ENCODE measurements at places on chromosomes 7 and 10.

- peak; percentile 79 for DNase-seq
Observed at GRCh38 chr10:102729029-102730026, 14.4 kb upstream of the WBP1L start.

DNA sequence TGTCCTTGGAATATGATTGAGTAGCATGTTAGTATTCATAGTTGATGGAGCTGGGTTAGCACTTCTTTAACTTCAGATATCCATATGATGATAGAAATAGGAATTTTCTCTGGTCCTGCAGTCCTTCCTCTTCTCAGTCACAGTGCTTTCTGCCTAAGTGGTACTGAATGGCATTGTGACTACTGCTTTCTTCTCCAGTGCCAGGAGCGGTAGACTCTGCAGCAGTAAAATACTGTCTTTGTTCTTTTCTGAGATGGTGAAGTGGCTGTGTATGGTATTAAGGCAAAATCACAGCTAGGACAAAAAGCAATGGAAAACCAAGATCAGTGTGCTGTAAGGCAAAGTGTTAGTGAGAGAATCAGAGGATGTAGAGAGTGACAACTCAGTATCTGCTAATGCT, 46.6 kb downstream of the C1GALT1 start:
- no peak for DNase-seq

- no peak for DNase-seq
Observed at GRCh38 chr7:48563334-48563733, 361.0 kb upstream of the CDC14C start.

GRCh38 chr7:83486957-83487356, 162.0 kb downstream of the SEMA3E start:
- DNase-seq: no peak

GRCh38 chr7:14125998-14126397, 136.5 kb upstream of the ETV1 start:
- no peak for DNase-seq

DNA sequence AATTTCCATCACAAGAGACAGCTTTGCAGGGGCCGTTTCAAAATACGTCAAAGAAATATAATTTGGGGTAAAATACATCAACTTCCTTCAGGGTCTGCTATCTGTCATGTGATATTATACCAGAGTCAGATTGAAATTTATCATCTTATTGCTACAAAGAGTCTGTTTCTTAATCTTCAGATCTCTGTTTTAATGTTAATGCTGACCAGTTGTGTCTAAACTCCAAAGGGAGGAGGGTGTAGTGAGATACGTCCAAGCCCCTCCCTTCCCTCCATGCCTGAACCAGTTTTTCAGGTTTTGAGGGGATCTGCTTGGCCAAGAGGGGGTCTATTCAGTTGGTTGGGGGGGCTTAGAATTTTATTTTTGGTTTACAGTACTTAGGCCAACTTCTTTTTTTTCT, 891.6 kb downstream of the GRM8 start:
- no peak for DNase-seq

DNA sequence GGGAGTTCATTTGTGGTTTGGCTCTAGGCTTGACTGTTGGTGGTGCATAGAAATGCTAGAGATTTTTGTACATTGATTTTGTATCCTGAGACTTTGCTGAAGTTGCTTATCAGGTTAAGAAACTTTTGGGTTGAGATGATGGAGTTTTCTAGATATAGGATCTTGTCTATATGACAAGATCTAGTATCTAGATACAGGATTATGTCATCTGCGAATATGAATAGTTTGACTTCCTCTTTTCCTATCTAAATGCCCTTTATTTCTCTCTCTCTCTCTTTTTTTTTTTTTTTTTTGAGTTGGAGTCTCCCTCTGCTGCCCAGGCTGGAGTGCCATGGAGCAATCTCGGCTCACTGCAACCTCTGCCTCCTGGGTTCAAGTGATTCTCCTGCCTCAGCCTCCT, 62.9 kb downstream of the MGAM2 start:
- no peak for DNase-seq

DNA sequence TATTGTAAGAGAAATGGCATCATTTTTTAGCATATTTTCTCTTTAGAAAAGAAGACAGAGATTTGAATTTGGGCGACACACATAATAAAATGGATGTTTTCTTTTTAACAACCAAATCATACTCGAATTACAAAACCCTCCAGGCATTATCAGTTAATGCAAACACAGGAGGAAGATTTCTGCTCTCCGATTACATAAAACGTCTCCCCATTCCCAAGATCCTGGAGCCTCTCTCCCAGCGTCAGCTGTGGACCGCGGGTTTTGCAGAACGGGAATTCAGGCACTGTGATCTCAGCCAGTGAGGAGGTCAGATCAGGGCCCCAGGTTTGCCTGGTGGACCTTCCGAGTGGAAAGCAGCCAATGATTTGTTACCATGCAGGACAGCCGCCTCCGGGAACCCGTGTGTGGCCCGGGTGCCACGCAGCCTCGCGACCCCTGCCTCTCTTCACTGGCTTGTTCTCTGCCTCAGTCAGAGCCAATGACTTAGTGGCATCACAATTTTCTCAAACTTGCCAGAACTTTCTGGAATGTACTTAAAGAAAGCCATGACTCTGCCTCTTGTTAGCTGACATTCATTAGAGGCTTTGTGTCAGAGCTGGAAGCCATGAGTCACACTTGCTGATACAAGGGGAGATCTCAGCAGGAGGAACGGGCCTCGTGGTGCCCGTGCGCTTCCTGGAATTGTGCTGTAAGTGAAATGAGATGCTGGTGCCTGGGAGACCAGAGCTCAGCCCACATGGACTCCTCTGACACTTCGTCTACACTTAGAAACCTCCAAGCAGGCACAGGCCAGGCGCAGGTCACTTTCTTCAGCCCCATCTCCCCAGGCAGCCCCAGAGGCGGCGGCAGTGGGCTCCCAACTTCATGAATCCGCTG, 246.1 kb downstream of the KLF6 start:
- DNase-seq: no peak

DNA sequence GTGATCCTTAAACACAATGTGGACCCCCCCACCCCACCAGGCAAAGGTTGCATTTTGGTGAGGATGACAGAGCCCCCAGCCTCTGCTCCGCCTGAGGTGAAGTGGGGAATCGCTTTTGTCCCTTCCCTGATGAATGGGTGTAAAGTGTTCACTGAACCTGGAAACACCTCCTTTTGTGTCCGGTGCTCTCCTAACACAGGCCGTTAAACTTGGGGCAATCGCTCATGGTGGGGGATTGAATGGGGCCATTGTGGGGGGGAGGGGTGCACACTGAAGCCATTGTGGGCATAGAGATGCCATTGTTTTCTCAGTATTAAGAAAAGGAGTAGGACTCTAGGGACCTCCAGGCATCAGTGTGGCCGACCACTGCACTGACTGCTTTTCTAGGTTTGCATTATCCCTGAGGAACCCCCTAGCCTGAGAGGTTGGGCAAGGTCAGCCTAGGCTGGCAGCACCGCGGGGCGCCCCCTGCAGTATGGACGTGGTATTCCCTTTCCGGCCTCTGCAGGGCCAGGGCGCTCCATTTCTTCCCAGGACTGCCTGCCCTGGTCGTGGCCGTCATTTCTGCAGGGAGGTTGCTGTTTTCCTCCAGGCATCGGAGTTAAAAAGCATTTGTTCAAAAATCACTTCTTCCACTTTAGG, 158.3 kb downstream of the TCF7L2 start:
- DNase-seq: no peak

DNA sequence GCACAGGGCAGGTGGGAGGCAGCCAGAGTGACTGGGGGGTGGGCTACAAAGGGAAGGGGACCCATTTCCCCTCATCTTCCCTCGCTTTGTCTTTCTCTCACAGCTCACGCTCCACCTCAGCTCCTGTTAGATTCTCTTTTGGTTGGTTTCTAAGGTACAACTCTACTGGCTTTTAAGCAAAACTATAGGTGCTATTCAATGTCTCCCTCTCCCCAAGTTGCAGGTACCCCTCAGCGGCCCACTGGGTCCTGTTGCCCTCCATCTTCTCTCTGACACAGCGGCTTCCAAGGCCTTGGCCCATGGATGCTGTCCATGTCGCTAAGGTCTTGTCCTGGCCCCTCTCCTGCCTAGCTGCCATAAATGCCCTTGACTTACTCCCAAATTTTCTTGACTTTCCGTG, 168.4 kb downstream of the COBL start:
- no peak for DNase-seq

GRCh38 chr10:33612551-33612950, 278.1 kb upstream of the NRP1 start:
- DNase-seq: peak; percentile 87

DNA sequence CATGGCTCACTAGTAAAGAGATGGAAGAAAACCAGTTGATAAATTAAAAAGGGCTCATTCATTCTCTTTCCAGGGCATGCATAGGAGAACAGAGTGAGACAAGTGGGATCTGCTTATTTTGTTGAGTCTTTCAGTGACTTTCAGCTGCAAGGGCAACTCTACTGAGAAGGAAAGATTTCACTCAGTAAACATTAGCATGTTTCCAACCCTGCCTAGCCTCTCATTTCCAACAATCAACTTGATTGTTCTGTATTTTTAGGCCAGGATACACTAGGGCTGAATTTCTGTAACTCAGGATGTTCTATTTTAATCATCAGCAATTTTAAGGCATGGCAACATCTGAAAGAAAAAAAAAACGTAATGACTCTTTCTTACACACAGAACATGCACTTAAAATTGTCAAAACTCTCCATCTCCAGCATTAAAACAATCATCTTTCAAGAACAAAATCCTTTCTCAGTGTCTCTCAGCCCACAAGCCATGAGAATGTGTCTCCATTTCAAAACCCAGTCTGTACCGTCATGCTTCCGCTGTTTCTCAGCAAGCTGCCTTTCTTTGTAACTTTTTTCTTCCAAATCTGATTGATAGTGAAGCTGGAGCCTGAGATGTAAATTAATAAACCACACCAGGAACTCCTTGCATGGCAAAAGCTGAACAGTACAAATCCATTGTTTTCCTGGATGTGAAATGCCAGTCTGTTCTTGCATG, 147.2 kb upstream of the KLF14 start:
- no peak for DNase-seq

DNA sequence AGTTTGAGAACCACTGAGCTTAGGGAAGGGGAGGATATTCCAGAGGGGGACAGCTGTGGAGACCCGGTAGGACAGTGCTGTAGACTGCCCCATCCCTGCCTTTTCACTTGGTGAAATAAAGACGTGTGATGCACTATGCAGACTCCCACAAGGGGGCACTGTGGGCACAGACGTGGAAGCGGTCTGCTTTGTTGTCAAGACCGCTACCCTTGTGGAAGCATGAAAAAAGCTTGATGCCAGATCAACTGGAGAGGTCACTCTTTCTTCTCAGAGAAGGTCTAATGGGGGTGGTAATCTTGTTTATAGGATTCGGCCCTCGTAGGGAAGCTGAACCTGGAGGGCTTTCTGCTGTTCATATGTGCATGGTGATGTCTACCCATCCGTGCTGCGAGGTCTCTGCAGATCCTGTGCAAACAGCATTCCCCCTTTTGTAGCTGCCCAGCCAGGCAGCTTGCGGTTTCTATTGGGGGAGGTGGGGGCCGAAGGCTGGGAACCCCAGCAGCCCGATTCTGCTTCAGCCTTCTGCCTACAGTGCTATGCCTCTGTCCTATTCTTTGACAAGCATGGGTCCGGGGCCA, 13.7 kb downstream of the RPS24 start:
- peak; percentile 65 for DNase-seq

DNA sequence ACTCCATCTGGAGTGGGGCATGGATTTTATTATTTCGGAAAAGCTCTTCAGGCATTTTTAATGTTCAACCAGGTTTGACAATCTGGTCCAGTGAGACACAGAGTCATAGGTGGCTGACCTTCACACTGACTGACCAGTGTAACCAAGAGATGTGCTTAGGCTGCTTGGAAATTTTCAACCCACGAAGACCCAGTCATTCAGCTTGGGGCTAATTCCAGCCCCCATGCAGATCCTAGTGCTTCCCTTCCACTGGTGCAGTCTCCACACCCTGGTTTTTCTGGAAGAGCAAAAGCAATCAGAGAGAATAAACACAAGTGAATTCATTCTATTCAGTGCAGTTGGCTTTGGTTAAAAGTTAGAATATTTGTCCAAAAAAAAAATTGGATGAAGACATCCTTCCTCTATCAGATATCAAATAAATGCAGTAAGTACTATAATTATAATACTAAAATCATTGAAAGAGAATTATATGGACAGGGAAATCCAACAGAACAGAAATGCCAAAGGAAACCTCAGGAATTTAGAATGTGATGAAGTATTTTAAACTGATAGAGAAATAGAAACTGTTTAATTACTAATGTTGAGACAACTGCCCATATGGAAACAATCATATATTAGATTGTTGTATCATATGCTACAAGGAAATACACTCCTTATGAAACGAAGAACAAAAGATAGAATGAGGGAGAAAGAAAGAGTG, 178.0 kb downstream of the NPSR1 start:
- DNase-seq: no peak

- no peak for DNase-seq
Observed at GRCh38 chr7:90832726-90833125, 236.6 kb downstream of the CDK14 start.

GRCh38 chr10:45463244-45464116, 89.5 kb downstream of the ALOX5 start:
- DNase-seq: no peak

DNA sequence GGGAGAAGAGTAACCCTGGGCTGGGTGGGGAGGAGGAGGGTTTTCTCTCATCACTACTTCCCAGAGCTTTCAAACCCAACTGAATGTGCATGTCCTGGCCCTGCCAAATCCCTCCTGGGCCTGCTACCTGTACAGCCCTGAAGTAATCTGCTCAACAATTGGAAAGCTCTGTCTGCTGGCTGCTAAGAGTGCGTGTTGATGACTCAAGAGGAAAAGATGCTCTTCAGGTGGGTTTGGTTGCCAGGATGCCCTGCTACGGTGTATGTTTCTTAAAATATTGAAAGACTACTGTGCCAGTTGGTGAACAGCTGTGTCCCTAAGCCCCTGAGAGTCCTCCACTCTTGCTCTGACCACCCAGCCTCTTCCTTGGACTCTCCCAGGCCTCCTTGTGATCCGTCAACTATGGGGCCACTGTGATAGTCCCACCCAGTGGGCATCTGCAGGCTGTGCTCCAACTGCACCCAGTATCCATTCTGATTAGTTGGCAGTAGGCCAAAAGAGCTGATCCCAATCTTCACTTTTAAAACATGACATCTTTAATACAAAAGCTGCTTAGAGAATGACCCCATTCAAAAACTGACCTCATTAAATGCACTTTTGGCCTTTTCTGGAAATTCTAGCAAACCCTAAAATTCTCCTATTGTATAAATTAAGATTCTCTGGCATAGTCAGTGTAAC, 85.6 kb downstream of the AOAH start:
- no peak for DNase-seq

- DNase-seq: no peak
Observed at GRCh38 chr10:73881221-73881919, 7.0 kb upstream of the CAMK2G start.

GRCh38 chr10:11330383-11331045, 280.9 kb downstream of the USP6NL start:
- no peak for DNase-seq

- no peak for DNase-seq
Observed at GRCh38 chr7:2165610-2166594, 66.8 kb downstream of the MAD1L1 start.

GRCh38 chr7:79854621-79855020, 280.0 kb upstream of the GNAI1 start:
- no peak for DNase-seq

- DNase-seq: no peak
Observed at GRCh38 chr10:93926613-93927012, 32.8 kb downstream of the SLC35G1 start.

All from CD14-positive monocyte (primary cell).